Stimulated activated CD8-positive, alpha-beta memory T cell treated with anti-CD3 and anti-CD28 coated beads, Interleukin-2, amount 100 ng/mL, for 48 hours (primary cell): ENCODE measurements at places on chromosomes 3 and 15.

DNA sequence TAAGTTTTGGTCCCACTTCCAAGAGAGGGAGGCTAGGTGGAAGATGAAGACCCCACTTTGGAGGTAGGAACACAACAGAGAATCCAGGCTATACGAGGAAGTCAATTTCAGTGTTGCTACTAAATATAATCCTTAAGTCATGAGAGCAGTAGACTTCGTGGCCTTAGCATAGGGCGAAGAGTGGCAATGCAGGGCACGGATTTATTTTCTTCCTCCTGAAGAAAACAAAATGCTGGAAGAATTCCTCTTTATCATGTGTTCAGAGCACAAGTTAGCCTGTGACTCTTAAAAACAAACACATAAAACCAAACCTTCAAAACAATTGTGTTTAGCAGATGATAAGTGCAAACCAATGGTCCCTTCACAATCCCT is 19.4 kb downstream of the BCL2L10 start:
- no peak for DNase-seq

DNA sequence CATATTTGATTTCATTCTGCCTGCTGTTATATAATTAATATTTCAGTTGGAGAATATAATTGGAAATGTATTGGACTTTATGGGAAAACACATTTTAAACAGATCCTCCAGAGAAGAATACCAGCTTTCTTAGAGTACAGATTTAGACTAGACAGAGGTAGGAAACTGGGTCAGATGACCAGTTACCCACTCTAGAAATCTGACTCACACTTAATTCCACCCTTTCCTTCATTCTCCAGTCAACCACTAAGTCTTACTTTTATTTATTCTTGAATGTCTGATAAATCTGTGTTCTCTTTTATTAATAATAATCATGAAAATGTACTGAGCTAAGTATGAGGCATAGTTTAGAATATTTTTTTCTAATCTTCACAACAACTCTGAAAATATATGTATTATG is 110.7 kb downstream of the LRRC49 start:
- no peak for DNase-seq

GRCh38 chr3:42062464-42062863 is 28.7 kb upstream of the TRAK1 start:
- no peak for DNase-seq

GRCh38 chr15:98723195-98723594 is 74.9 kb downstream of the IGF1R start:
- DNase-seq: no peak

DNA sequence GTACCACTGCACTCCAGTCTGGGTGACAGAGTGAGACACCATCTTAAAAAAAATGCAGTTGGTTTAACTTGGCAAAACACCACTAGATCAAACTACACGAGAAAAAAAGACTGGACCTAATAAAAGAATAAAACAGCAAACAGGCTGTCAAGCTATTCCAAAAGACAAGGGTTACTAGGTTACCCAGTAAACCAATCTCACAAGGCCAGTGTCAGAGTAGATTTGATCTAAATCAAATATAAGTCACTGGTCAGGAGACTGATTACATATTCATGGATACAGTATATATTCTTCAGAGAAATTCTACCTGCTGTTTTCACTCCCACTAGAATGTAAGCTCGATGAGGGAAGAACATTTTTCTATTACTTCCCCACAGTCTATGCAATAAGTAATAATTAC is 2.5 kb upstream of the GANC start:
- DNase-seq: no peak

DNA sequence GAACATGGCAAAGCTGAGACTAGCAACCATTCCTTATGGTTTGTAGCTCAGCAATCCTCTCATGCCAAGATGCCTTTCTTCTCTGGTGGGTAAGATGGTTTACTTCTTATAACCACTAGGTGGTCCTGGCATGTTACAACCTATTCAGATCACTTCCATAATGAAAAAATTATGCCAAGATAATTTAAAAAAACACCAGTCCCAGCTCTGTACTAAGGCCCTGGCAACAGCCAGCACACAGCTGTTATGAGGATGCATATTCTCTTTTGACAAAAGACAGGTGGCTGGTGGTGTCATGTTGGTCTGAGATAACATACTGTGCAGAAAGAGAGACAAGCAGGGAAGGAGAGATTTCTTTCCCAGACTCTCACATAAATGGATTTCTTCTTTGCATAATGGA is 65.7 kb upstream of the FRMD4B start:
- no peak for DNase-seq

DNA sequence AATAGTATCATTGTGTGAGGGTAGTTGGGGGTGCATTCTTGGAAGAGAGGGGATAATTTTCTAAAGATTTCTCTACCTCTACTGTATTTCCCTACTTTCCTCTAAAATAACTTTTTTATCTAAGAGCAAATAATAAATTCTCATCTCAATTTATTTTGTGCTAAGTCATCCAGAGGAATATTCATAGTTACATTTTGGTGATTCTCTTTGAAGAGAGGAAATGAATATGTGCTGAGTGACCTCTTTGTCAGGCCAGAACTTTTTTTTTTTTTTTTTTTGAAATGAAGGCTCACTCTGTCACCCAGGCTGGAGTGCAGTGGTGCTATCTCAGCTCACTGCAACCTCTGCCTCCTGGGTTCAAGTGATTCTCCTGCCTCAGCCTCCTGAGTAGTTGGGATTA is 15.1 kb upstream of the CCDC80 start:
- no peak for DNase-seq

GRCh38 chr3:191531434-191531972 is 70.5 kb downstream of the PYDC2 start:
- DNase-seq: no peak

DNA sequence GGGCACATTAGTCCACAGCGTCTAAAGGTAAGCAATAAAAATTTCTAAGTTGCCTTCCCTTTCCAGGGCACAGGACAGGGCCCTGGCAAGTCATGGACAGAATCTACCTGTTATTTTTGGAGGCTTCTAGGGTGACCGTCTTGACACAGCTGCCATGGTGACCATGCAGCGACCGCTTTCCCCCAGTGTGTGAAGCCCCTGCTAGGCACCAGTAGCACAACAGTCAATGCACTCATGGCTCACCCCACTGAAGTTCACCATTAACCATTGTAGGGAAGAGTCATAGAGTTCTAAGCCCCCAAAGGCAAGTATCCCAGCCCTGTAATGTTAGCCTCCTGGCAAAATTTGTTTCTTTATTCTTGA is 43.8 kb upstream of the SLCO2A1 start:
- DNase-seq: no peak

- no peak for DNase-seq
These were observed 204.8 kb upstream of the ZPLD1 start for GRCh38 chr3:102230057-102230456.

DNA sequence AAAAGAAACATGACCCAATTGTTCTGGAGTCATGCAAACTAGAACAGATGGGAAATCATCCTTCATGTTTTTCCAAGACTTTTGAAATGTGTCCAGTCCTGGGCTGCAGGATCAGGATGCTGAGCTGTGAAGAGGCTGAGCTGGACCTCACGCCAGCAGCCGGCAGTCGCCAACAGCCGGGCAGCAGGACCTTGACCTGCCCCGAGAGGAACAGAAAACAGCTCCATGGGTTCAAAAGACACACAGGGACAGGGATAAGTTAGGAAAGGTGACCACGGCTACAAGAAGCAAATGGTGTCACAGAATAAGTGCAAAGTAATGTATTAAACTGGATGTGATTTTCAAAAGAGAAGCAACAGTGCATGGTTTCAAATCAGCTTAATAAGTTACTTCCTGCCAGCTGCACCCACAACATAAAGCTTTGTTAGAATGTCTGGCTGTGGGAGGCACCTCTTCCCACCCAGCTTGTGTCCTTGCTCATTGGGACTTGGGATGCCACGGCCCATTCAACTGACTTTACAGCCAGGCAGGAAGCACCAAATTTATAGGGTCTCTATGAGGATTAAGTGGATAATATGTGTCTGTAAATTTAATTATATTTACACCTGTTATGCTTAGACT is 266.4 kb downstream of the GABRG3 start:
- DNase-seq: no peak

DNA sequence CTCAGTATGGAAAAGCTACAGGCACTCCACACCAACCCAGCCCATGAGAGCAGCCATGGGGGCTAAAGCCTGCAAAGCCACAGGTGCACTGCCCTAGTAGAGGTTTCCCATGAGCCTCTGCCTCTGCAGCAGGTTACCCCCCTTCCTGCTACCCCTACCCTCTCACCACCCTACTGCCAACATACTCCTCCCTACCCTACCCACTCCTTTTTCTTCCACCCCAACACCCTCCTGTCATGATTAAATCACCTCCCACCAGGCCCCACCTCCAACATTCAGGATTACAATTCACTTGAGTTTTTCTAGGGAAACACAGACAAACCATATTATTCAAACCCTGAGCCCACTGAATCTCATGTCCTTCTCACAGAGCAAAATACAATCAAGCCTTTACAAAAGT is 88.4 kb downstream of the LMLN start:
- DNase-seq: no peak

DNA sequence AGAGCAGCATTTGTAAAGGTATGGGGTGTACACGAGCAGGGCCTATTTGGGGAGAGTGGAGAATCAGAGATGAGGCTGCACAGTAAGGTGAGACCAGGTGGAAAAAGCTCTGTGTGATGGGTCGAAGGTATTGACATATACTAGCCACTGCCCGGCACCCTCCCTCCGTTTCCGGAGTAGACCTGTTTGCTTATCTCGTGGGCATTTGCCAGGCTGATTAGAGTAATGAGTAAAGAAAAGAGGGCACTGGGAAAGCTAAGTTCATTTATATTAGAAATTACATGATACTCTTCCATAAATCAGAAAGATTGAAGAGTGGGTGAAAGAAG is 46.2 kb upstream of the ATG7 start:
- no peak for DNase-seq

GRCh38 chr3:7536921-7537320 is 676.0 kb downstream of the GRM7 start:
- no peak for DNase-seq

DNA sequence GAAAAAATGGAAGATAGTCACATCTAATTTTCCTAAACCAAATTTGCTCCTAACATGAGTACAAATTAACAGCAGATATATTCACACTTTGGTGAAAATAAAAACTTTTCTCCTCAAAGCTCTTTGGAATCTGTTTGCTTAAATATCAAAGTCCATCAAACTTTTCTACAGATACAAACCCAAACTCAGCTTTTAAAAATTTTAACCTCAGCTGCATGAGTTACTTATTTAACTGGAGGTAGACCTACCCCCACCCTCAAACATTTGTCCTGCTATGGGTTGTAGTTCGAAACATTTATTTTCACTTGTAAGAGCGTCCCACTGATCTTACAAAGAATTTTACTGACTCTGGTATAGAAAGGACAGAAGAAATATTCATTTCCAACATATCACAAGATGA is 8.9 kb upstream of the XYLB start:
- DNase-seq: no peak

DNA sequence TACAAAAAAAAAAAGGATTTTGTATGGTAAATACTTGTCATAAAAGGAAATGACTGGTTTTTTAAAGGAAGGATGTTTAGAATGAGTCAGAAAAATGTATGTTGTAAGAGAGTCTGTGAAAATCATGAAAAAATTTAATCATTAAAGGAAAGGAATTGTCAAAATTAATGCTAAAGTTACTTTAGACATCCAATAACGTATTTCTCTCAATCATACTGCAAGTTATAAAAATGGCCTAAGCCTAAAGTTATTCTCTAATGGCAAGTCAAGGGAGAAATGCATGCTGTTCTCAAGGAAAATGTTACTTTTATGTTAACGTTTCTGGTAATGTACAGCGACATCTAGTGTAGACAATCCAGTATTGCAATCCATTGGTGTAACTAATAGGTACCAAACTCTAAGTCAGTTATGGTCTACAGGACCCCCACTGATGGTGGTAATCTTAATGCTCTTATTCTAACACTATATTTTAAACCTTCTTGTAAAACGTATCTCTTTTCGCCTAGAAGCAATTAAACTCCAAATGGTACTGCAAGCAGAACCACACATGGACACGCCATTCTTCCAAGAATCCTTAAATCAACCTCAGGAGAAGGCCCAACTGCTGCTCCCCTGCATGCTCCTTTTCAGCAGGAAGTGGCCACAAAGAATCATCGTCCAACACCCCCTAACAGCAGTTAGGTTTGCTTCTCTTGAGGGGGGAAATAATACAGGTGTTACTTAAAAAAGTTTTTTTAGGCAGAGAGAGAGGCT is 35.2 kb downstream of the NCEH1 start:
- no peak for DNase-seq

DNA sequence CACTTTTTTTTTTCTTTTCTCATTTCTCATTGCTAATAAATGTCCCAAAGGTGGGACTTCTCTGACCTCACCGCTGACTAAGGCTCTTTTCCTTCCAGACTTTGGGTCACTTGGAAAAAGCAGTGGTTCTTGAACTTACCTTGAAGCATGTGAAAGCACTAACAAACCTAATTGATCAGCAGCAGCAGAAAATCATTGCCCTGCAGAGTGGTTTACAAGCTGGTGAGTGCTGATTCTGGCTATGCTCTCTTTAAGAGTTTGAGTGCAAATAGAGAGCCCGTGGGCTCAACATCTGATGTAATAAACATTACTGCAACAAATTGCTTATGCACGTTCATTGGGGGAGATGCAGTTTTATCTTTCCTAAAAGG is 2.0 kb downstream of the BHLHE40 start:
- DNase-seq: no peak

DNA sequence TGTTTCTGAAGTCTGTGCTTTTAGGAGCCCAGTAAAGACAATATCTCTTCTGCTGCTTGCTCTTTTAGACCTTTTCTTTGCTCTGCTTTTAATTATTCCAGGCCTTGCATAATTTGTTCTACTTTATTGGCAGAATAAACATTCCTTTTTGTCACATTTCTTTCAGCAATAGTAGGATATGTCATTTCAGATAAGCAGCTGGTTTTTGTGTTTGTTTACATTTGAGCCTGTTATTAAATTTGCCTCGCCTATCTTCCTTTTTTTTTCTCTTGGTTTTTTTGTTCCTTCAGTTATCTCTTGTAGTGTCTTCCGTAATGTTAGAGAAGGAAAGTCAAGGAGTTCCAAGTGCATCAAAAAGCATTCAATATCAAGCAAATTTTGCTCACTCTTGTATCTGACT is 16.4 kb downstream of the ZNF654 start:
- DNase-seq: no peak

DNA sequence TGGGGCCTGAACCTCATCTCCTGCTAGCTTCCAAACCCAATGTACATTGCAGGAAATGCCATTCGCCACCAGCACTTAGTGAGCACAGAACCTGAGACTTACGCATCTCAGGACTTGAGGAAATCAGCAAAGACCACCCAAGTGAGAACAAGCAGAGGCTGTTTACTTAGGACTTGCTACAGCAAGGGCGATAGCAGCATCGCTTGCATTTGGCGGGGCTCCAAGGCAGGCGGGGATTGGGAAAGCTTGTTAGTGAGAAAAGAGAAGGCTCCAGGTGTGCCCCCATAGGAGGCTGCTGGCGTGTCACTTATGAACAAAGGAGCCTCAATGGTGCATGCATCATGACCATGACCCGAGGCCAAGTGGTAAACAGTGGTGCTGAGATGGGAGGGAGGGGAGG is 19.7 kb downstream of the SLC6A20 start:
- DNase-seq: no peak

DNA sequence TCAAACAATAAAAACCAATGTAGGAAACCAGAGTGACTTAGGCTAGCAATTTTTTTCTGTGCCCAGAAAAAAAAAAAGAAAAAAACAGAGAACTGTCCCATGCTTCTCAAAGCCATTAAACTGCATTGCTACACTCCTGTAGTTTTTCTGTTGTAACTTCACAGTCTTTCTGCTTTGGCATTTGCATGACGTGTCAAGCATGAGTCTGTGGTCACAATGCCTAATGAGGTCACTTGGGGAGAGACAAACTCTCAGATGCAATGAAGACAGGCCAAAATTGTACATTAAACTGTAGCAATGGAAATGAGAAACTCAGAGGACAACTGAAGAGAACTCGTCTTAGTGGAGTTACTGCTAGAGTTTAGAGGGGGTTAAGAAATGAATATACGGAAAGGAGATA is 30.8 kb downstream of the CCDC80 start:
- no peak for DNase-seq
